ENCODE measurements at places on chromosomes 12 and 14.

GRCh38 chr12:91040096-91040755 is 17.6 kb downstream of the KERA start:
- no peak for DNase-seq

- no peak for DNase-seq
Measured at GRCh38 chr12:62642486-62642885, 175.9 kb downstream of the MON2 start.

DNA sequence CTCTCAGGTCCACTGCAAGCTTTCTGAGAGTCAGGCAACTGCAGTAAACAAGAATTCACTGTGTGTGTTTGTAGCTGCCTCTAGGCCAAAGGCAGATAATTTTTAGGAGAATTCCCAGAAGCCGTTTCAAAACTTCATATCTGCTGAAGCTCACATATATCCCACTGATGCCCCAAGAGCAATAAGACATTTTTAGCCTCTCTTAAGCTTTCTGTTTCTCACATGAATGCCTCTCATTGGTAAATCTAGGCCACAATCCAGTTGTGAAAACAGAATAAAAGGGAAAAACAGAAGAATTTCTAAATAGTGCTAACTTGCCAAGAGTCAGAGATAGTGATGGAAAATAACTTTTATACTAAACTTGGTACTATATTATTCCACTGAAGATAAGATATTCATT is 48.5 kb upstream of the LIN7A start:
- DNase-seq: no peak

DNA sequence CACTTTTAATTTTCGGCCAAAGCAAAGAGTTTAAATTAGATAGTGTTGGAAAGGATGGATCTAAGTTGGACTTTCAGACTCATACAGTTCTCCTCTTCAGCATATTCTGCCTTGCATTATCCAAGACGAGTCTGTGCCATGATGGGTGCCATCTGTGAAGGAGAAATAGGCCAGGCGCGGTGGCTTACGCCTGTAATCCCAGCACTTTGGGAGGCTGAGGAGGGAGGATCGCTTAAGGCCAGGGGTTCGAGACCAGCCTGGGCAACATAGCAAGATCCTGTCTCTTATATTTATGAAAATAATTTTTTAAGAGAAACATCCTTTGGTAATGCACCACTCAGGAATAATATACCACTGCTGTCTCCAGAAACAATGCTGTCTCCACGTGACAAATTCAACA is 6.5 kb downstream of the AK7 start:
- DNase-seq: no peak

- no peak for DNase-seq
Measured at GRCh38 chr12:112308652-112309051, 73.6 kb downstream of the HECTD4 start.

DNA sequence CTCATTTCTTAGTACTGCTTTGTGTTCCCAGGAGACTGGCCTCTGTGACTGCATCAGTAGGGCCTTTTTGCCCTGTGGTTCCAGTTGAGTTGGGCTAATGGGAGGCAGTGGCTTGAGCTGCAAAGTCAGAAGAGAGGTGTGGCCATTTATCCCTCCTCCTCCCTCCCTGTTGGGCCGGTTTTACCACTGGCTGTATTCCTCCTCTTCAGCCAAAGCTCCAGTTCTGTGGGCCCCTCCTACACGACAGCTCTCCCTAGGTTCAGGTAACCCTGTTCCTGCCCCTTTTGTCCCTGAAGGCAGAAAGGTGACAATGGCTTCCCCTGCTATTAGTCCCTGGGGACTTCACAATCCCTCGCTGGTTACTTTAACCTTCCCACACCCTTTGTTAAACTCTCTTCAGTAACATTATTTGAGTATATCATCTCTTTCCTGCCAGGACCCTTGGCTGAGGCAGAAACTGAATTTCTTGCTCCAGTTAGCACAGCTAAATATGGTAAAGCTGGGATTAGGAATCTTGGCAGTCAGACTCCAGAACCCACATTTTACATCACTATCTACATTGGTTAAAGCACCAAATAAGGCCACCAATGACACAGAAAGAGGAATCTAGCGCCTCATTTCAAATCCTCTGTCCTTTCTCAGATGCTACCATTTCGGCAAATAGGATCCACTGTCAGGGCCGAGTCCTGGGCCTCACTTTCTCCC is 121.9 kb upstream of the SLC35F4 start:
- DNase-seq: no peak

DNA sequence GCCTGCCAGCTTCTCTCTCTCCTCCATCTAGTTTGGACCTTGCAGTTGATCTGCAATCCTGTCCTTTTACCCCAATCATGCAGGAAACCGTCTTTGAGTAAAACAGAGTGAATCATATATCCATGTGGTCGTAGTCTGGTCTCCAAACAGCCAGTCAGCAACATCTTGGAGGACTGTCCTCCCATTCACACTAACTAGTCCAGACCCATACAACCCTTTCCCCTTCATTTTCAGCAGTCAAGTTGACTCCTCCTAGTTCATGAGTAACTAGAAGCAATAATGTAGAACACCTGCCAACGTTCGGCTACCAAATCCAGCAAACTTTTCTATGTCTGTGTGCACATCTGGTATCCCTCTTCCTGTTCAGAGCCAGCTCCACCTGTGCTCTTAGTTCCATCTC is 10.8 kb upstream of the BIN2 start:
- no peak for DNase-seq

- DNase-seq: no peak
Measured at GRCh38 chr12:59059088-59059935, 139.0 kb upstream of the LRIG3 start.

- peak; percentile 55 for DNase-seq
Measured at GRCh38 chr12:43758247-43758727, 303 bp downstream of the PUS7L start.

DNA sequence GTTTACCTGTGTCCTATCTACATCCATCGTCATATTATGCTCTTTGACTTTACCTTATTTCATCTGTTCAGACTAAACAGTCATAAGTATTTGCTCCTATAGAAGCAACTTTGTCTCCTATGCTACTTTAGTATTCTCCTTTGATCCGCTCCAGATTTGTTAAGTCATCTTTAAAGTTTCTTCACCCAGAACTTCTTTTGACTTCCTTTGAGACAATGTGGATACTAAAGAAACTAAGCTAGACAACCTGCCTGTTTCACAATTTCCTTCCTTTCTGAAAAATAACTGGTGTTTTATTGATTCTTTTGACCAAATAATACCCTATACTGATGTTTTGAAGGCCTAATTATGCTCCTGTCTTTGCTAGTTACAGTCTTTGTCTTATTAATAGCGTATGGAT is 30.0 kb upstream of the LRRK2 start:
- no peak for DNase-seq

GRCh38 chr12:53051881-53052412 is 2.1 kb downstream of the TNS2 start:
- no peak for DNase-seq

DNA sequence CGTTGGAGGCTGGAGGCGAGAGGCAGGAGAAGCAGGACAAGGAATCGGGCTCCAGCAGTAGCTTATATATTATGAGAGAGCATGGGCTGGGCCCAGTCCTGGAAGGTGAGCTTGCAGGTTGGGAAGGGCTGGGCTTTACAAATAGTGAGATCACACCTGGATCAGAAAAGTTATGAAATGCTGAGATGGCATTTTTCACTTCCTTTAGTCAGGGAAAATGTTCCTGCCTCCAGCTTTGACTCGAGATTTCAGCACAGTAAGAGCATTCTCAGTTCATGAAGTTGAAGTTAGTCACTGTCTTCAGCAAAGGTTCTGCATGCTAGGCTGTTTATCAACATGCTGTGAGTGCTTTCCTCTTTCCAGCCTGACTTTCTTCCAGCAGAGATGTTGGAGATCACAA is at the start of gene KRT6C:
TSS of gene KRT6C (minus strand) at position 38 of the 400 bp plus-strand sequence. CDS start 68 bp downstream, outside the sequence.
- no peak for DNase-seq

DNA sequence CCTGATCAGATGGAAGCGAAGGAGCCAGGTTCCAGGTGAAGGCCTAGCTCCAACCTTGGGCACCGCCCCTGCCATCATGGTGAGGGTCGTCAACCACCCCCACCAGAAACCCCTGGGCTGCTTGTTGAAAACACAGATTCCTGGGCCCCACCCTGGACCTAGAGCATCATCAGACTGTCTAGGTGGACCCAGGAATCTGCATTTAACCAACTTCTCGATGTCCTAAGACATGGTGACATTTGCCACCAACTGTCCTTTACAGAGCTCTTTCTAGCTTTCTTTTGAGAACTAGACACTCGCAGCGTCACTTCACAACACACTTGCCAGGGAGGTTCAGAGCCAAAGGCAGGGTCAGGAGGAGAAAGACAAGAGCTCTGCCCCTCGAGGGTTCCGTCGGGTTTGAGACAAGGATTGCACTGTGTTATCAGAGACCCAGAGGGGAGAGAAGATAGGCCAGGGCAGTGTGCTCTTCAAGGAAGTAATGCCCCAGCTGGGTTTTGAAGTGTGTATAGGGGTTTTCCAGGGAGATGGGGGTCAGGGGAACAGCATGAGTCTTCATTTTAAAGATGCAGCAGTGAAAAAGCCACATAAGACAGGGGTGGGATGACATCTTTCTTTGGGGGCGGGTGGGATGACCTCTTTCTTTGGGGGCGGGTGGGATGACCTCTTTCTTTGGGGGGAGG is 24.6 kb downstream of the RFLNA start:
- no peak for DNase-seq

DNA sequence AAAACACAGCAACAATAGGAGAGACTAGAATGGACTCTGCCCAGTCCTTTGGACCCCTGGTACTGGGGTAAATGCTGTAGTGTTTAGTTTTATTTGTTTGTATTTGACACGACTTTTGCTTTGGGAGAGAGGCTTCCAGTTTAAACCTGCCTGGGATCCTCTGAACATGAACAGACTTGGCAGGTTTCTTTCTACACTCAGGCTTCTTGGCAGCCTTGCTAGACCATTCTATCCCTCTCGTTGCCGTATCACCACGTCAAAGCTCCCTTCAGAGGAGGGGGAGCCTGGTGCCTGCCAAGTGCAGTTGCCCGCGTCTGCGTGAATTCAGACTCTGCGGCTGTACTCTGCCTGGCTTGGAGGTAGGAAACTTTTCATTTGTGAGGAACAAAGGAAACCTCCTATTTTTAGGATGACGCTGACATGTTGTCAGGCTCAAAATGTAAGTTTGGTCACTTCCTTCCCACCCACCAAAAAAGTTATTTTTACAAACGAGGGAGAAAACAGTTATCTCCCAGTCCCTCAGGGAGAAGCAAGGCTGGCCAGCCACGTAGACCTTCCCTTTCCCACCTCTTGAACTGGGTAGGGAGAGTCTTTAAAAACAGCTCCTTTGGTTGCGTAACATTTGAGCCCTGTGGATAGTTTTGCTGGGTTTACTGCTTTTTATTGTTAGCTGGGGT is 25.9 kb downstream of the CD9 start:
- no peak for DNase-seq

- no peak for DNase-seq
Measured at GRCh38 chr12:99068993-99069747, 424.1 kb downstream of the APAF1 start.

DNA sequence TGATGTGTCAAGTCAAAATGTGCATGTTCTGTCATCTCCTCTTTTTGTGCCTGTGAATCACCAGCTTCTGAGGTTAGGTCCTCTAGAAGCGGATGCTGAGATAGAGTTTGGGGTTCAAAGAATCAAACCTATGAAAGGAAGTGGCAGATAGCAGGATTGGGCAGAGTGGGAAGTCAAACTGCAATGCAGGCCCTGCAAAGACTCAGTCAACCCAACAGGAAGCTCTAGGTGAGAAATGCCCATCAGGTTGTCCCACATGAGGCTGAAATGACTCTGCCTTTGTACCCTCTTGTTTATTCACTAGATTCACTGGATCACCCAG is 4.5 kb upstream of the MIA2 start:
- peak; percentile 69 for DNase-seq

DNA sequence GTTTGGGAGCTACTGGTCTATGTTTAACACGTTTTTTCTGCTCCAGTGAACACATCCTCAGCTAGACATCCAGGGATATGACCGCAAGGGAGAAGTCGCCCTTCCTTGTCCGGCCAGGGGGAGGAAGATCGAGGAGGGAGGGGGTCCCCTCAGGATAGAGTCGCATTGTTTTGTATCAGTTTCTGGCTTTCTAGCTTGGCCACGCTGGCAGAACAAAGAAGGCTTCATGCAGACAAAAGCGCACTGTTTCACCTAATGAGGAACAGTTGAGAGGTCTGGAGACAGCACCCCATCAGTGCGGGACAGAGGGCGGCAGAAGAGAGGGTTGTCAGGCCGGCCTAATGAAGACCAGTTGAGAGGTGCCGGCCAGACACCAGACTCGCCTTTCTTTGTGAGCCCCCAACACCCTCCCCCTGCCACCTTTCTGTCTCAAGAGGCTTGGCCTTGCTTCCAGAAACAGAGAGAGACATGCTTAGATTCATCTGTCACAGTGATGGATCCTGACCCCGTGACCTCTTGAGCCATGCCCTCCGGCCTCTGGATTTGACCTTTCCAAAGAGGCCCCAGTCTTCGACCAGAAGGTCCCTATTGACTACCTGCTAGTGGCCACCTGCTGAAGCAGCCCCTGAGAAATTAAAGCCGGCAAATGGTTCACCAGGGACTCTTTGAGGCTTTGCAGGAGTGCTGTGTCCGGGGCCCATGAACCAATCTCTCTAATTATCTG is 254.7 kb upstream of the TBX3 start:
- no peak for DNase-seq

DNA sequence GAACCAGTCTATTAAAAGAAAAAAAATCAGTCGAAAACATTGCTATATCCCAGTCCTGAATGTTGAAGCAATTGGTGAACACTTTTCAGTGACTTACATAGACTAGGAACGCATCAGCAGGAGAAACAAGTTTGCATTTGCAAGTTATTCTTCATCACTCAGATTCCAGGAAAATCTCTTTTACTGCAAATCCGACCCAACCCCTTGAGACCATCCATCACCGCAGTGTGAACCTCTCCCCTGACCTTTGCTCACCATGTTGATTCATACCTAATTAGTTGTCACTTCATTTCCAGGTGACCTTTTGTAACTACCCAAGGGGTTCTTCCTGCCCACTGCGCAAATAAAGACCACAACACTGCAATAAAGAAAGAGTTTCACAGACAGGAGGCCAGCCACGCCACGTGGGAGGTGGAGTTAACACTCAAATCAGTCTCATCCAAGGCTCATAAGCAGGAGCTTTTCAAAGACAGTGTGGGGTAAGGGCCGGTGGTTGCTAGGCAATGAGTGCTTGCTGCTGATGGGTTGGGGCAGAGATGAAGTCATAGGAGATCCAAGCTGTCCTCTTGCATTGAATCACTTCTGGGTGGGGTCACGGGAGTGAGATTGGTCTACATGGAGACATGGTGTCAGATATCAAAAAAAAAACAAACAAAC is 241.3 kb upstream of the TMEM132C start:
- no peak for DNase-seq

GRCh38 chr12:88267630-88268029 is 125.5 kb downstream of the TMTC3 start:
- DNase-seq: no peak

- DNase-seq: no peak
Measured at GRCh38 chr12:44544018-44544417, 332.1 kb downstream of the NELL2 start.

DNA sequence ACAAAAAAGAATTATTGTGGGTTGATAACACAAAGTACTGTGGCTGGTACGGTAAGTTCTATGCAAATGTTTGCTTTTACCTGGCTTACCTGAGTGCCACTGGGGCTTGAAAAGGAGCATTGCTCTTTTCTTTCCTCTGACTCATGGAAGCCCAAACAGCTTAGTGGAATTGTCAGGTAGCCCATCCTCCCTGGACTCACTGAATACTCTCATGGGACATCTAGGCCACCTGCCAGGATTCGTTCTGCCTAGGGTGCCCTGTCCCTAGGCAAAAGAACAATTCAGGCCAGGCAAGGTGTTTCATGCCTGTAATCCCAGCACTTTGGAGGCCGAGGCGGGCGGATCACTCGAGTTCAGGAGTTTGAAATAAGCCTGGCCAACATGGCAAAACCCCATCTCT is 22.5 kb upstream of the YAF2 start:
- DNase-seq: no peak

GRCh38 chr12:39081910-39082309 is 176.5 kb upstream of the CPNE8 start:
- no peak for DNase-seq
